ENCODE measurements at places on chromosomes 1 and 21. TPM values are rescaled to one million over a fixed set of nuclear protein-coding genes. Genes with fewer than 3 reads are reported as not detected.

Gene CAMK1G
- total RNA-seq = not detected

Gene ST6GALNAC3
- 0.93 TPM for total RNA-seq

Gene CRNN
- not detected for total RNA-seq

Gene SCYL3
- 17.9 TPM for total RNA-seq

Gene RIMS3
- total RNA-seq = 0.81 TPM

Gene CDC20
- total RNA-seq = 128 TPM

Gene MROH9
- not detected for total RNA-seq

Gene TSPAN2
- 6.0 TPM for total RNA-seq

Gene RPL11
- 622 TPM for total RNA-seq

Gene CFAP107
- total RNA-seq = not detected

Gene GTF2B
- total RNA-seq = 50.0 TPM

Gene EXTL1
- not detected for total RNA-seq

Gene OR6N1
- not detected for total RNA-seq

Gene DHRS3
- 239 TPM for total RNA-seq

Gene MAN1A2
- 26.6 TPM for total RNA-seq

Gene KANK4
- total RNA-seq = not detected

Gene L1TD1
- total RNA-seq = not detected

Gene PLEKHG5
- 5.1 TPM for total RNA-seq

Gene ALPL
- 0.93 TPM for total RNA-seq

Gene HNRNPCL1
- total RNA-seq = not detected

Gene CD34
- total RNA-seq = 0.34 TPM

Gene ADGRL4
- total RNA-seq = not detected

Gene CD1E
- not detected for total RNA-seq

Gene GBP5
- total RNA-seq = 0.54 TPM

Gene TRABD2B
- 0.10 TPM for total RNA-seq

Gene CNR2
- not detected for total RNA-seq

Gene SLFNL1
- total RNA-seq = 0.52 TPM

Gene ATF3
- total RNA-seq = 11.1 TPM

Gene MLLT11
- total RNA-seq = 2.1 TPM

Gene FCGR3B
- total RNA-seq = not detected

Gene ARHGEF16
- total RNA-seq = 28.0 TPM

Measured in Calu3 (cell line).